WERI-Rb-1 (cell line): ENCODE measurements at places on chromosomes 1 and 21.

DNA sequence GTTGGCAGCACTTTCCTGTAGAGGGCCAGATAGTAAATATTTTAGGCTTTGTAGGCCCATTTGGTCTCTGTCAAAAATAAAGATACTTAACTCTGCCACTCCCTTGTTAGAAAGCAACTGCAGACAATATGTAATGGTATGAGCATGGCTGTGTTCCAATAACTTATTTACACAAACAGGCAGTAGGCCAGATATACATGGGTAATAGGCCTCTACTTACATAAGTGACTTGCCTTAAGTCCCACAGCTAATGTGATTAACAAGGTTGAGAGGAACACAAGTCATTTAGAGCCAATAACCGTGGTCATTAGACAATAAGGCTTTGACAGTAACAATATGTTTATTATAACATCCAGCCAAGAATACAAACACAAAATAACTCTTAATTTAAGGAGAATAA, 17.4 kb downstream of the CCT8 start:
- DNase-seq = no peak

DNA sequence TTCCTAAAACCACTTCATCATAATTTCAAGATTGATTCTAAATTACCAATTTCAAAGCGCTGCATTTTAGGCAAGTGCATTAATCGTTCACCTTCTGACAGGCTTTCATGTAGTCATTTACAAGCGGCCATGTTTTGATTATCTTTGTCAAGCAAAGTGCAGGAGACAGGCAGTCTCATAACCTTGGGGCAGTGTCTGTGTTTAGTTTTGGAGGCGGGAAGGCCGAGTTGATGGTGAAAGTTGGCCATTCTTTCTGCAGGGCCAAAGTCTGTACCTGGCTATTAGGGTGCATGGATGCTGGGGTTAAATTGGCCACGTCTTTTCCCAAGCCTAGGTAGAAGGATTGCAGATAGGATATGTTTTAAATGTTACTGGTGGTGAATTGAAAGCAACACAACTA, 2.9 kb downstream of the AGPAT3 start:
- DNase-seq = no peak

DNA sequence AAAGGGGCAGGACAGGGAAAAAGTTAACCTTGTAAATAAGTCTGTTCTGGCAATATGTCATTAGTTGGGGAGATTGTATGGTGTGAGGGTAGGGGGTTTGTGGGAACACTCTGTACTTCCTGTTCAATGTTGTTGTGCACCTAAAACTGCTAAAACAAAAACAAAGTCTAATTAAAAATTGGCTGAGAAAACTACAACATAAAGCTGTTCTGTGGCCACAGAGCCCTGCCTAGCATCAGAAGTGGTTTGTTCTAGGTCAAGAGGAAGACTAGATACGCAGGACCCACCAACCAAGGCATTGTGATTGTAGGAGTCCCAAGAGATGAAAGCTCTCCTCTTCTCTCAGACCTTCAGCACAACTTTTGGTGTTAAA, 81.0 kb upstream of the LRRC8D start:
- no peak for DNase-seq

- DNase-seq = no peak
Observed at GRCh38 chr1:230618537-230618936, 23.7 kb upstream of the COG2 start.

- no peak for DNase-seq
Observed at GRCh38 chr1:29195881-29196291, 14.2 kb upstream of the SRSF4 start.

DNA sequence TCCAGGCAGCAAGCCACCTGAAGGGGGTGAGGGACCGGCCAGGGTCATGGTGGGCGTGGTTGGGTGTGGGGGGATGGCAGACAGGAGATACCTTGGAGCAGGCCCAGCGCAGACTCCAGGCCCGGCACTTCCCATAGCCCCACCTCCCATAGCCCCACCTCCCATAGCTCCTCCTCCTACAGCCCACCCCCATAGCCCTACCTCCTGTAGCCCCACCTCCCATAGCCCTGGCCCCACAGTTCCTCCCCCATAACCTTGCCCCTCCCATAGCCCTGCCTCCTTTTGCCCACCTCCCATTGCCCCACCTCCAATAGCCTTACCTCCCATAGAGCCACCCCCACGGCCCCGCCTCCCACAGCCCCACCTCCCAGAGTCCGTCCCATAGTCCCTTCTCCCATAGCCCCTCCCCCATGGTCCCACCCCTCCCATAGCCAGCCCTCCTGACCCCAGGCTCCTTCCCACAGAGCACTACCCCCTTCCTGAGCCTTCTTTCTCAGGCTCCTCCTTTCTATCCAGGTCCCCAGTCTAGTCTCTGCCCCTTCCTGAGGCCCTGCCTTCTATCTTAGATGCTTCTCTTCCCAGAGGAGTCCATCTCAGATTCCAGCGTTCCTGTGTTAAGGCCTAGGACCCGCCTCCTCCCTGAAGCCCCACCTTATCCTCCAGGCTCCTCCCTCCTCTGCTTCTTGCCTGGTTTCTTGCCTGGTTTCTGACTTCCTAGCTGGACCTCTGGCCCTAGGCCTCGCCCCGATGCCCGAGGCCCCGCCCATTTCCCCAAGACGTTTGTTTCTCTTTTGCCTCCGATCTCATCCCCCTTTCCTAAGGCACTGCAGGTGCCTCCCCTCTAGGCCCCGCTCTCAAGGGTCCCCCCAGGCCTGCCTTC, 46.8 kb downstream of the PTPRU start:
- DNase-seq = peak; percentile 84

- no peak for DNase-seq
Observed at GRCh38 chr1:98849969-98850636, 154.6 kb downstream of the PLPPR5 start.

DNA sequence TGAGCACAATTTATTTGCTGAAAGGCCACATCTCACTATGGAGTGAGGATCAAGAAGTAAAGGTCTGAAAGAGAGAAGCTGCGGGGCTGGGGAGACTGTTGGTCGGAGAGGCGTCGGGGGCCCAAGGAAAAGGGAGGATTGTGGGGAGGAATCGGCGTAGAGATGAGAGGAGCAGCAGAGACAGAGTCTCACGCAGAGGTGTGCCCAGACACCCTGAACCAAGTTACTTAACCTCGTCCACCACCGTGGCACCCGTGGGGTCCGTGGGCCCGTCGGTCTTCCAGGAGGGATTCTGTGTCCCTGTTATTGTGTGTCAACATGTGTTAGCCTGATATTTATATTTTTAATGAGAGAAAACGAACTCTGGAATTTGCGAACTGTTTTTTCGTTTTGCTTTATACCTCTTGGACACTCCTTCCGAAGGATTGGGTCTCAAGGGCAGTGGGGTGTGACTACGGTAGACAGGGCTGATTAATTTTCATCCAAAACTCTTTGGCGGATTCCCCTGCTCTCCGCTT, 3.8 kb upstream of the NBPF1 start:
- DNase-seq = peak; percentile 16

DNA sequence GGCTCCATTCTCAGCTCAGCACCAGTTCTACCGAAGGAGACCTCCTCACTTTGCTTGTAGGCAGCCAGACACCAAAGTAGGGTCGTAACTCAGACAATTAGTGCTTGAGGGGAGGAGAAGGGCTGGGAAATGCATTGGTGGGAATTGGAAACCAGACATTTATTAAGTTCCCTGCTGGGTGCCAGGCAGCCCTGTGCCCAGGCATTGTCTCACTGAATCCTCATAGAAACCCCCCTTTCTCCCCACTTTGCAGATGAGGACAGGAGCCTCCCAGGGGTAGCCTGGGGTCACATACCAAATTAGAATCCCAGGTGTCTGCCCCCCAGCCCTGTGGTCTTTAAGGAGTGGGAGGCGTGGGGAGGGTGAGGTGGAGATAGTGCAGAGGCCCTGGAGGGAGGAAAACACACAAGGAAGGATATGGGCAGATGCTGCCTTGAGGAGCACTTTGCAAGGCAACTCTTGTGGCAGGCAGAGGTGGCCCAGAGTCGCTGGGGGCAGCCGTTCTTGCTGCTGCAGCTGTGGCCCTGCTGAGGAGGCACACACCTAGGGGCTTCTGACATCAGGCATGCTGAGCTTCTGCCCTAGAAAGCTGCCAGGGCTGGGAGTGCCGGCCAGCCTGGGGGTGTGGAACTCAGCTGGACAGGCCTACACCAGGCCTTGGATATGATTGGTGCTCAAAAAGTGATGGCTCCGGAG, 29.4 kb downstream of the CDK18 start:
- DNase-seq = no peak

- DNase-seq = no peak
Observed at GRCh38 chr1:84257617-84258016, 43.9 kb upstream of the SAMD13 start.

DNA sequence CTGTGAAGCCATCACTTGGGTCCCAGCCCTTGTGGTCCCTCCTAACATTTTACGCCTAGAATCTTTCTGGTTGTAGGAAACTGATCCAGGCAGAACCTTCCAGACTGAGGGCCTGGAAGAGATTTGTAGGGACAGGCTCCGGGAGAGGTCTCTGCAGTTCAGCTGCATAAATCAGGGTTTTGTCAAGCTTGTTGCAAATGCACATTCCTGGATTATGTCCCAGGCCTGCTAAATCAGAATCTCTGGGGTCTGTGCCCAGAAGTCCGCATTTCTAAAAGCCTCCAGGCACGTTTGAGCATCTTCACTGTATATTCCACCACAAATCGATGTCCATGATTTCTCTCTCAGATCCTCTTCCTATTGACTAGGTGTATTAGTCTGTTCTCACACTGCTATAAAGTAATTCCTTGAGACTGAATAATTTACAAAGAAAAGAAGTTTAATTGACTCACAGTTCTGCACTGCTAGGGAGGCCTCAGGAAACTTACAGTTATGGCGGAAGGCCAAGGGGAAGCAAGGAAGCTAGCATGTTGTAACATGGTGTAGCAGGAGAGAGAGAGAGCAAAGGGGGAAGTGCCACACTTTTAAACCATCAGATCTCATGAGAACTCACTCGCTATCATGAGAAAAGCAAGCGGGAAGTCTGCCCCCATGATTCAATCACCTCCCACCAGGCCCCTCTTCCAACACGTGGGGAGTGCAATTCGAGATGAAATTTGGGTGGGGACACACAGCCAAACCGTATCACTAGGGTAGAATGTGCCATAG, 1.2 kb upstream of the FHAD1 start:
- DNase-seq = no peak

DNA sequence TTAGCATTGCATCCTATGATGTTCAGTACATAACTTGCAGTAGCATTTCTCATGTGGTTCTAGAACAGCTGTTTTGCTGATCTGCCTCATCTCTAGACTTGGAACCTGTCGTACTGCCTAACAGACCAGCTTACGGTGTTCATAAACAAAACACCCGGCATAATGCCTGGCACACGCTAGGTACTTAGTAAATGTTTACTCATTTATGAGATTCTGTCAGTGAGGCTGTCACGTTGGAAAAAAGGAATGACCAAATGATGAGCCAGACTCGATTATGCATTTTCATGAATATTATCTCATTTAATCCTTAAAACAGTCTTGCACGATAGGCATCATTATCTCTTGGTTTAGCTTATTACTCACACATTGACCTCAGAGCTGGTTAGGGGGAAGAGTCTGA, 46.4 kb downstream of the CACHD1 start:
- no peak for DNase-seq

DNA sequence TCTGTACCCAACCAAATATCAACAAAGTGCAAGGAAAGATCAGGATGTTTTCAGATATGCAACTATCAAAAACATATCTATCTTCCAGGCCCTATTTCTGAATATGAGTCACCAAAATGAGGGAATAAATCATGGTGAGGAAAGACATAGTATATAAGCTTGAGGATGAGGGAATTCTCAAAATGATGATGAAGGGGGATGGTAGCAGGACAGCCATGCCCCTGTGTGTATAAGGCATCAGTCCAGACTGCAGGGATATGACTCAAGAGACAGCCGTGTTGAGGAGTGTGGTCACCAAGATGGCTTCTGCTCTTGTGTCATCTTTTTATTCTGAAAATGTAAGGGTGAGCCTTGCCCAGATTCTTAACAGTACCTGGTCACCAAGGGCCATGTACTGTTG, 4.4 kb upstream of the WDR64 start:
- no peak for DNase-seq

DNA sequence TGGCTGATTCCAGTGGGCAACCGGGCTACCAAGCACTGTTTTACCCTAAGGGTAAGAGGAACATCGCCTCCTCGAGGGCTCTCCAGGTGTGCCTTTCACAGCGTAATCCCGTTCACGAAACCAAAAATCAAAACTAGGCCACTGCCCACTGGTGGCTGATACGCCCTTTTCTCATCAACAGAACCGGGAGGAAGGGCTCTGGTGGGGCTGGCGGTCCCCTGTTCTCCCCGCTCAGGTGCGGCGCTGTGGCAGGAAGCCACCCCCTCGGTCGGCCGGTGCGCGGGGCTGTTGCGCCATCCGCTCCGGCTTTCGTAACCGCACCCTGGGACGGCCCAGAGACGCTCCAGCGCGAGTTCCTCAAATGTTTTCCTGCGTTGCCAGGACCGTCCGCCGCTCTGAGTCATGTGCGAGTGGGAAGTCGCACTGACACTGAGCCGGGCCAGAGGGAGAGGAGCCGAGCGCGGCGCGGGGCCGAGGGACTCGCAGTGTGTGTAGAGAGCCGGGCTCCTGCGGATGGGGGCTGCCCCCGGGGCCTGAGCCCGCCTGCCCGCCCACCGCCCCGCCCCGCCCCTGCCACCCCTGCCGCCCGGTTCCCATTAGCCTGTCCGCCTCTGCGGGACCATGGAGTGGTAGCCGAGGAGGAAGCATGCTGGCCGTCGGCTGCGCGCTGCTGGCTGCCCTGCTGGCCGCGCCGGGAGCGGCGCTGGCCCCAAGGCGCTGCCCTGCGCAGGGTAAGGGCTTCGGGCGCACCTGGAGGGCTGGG, at the start of gene IL6R:
IL6R (plus strand) TSS at position 360 of the 763 bp plus-strand sequence; CDS start at position 647, 287 bp downstream.
- peak; percentile 75 for DNase-seq

GRCh38 chr1:234372011-234372757, 1.1 kb upstream of the COA6 start:
- no peak for DNase-seq

DNA sequence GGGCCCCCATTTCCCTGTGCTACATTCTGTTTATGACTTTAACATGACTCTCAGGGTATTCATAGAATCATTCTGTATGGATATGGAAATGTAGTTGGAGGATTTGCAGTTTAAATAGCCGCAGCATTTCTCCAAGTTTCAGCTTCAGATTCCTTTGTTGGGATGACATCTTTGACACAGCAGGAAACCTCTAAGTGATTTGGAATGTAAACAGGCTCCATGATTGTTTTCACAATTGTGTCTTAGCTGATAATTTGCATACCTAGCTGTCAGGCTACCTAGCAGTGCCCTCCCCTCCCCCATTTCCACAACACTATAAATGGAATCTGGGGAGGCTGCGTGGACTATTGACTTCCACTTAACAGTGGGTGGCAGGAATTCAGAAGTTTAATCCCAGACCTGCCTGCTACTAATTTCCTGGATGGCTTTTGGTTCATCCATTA, 290.2 kb downstream of the HLX start:
- DNase-seq = peak; percentile 45

GRCh38 chr1:47438165-47439016, 547 bp downstream of the FOXD2 start:
- no peak for DNase-seq

DNA sequence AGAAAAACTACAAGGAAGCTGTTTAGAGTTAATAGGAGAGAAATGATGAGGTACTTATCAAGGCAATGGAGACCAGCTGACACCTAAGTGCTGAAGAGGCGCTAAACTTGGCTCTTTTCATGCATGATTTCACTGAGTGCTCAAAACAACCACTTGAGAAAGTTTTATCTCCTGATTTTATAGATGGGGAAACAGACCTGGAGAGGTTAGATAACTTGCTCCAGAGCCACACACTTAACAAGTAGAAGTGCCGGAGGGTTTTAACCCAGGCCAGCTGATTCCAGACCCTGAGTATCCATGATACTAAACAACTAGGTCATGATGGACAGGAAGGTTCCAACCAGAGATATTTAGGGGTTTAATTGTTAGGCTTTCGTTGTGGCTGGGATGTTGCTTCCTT, 25.9 kb downstream of the UBE2U start:
- DNase-seq = no peak

- no peak for DNase-seq
Observed at GRCh38 chr21:38277501-38278131, 20.8 kb downstream of the KCNJ15 start.
